IPS DF 19.7 (cell line): ENCODE measurements at places on chromosomes 16 and 17.
A peak's percentile ranks its signal among the peaks of the same experiment; 100 is the strongest.

GRCh38 chr17:12048843-12049473, 28.3 kb downstream of the MAP2K4 start:
- DNase-seq: no peak

GRCh38 chr17:41907185-41907556, 11.6 kb downstream of the ACLY start:
- DNase-seq: no peak

DNA sequence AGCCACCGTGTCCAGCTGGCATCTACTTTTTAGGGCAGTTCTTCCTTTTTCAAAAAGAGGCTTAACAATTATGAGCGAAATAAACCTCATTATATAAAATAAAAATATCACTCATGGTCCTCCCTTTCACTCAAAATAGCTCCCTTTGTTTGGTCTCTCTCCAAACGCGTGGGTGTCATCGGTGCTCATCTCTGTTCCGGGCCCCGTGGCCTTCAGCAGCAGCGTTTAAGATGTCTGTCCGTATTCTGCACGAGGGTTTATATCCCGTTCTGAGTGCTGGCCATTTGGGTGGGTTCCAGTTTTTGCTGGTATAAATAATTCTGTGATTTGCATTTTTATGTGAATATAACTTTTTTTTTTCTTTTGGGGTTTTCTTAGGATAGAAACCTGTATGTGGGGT, 33.4 kb downstream of the PRMT7 start:
- no peak for DNase-seq

DNA sequence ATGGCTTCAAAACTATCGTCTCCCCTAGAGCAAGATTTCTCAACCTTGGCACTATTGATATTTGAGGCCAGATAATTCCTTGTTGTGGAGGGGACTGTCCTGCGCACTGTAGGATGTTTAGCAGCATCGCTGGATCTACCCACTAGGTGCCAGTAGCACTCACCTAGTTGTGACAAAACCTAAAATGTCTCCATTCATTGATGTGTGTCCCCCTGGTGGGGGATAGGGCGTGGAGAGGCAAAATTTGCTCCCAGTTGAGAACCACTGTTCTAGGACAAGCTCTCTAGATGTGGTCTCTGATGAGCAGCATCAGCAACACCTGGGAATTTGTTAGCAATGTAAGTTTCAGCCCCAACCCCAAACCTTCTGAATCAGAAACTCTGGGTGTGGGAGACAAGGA, 259.0 kb downstream of the XYLT1 start:
- DNase-seq: peak; percentile 42

- no peak for DNase-seq
Measured at GRCh38 chr17:18176176-18176575, 7.5 kb upstream of the ALKBH5 start.

- no peak for DNase-seq
Measured at GRCh38 chr17:81025741-81026129, 9.2 kb upstream of the BAIAP2 start.

DNA sequence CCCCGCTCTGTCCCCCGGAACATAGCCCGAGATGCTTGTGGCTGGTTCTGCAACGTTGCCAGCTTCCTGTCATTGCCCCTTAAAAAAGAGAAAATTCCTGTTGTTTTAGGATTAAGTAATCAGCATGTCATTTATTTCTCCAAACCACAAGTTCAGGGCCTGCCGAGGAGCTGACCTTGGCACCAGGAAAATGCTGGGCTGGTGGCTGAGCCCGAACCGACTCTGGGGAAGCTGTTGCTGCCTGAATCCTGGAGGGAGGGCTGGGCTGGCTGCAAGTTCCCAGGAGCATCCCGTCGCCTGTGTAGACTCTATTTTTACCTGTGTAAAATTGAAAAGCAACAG, 130.9 kb upstream of the FOXF1 start:
- no peak for DNase-seq

- DNase-seq: peak; percentile 25
Measured at GRCh38 chr16:352547-353403, at the start of gene AXIN1. TSS of gene AXIN1 (minus strand) at chr16:352723. CDS start at chr16:347025, 5,698 bp downstream.

- no peak for DNase-seq
Measured at GRCh38 chr17:73194514-73195222, 1.8 kb downstream of the COG1 start.

DNA sequence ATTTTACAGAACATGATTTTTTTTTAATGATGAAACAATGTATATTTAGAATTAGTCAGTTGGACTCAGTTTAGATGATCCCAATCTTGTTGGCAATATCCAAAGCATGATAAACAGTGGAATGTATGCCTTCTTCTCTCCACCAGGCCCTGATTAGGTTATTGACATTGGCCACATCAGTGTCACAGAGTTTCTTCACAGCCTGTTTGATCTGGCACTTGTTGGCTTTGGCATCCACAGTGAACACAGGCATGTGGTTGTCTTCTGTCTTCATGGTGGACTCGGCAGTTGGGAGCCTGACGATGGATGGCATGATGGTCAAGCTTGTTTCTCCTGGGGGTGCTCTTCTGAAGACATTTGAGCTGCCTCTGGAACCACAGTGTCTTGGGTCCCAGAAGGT, 317.5 kb downstream of the PMP22 start:
- DNase-seq: no peak

DNA sequence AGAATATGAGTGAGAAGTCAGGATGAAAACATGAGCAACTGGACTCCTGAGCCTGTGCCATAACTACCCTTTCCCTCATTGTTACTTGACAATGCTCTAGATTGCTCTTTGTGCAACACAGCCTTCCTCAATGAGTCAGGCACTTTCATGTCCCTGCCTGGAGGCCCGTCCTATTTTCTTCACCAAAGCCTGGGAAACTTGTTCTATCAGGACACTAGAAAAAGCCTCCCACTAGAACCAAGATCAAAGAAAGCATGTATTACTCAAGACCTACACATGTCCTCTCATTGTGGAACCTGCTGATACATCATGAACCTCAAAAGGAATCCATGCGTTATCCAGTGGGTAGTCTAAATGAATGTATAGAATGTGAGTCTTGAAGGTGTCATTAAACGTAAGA, 624.5 kb downstream of the TOX3 start:
- no peak for DNase-seq

GRCh38 chr17:64617125-64617780, 44.9 kb downstream of the SMURF2 start:
- no peak for DNase-seq

DNA sequence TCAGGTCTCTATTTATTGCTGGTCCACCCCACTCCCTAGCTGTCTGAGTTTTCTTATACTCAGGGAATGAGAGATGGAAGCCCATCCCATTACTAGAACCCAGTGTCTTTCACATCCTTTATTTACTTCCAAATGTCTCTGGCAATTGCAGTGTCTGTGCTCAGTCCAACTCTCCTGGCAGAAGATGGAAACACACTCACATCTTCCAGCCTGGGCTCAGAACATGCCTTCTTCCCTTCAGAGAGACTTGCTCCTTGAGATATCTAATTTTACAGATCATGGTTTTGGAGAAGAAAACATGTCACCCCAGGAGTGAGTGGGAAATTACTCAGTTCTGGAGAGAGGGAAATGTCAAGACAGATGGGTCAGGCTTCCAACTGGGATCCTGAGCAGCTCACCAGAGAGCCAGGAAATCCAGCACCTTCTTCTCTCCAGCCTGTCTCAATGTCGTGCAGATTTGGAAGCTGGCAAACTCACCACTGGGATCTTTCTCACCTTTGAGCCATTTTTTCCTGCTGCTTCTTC, 494.4 kb downstream of the HS3ST4 start:
- no peak for DNase-seq

- no peak for DNase-seq
Measured at GRCh38 chr16:468068-468821, 42.8 kb downstream of the RAB11FIP3 start.

DNA sequence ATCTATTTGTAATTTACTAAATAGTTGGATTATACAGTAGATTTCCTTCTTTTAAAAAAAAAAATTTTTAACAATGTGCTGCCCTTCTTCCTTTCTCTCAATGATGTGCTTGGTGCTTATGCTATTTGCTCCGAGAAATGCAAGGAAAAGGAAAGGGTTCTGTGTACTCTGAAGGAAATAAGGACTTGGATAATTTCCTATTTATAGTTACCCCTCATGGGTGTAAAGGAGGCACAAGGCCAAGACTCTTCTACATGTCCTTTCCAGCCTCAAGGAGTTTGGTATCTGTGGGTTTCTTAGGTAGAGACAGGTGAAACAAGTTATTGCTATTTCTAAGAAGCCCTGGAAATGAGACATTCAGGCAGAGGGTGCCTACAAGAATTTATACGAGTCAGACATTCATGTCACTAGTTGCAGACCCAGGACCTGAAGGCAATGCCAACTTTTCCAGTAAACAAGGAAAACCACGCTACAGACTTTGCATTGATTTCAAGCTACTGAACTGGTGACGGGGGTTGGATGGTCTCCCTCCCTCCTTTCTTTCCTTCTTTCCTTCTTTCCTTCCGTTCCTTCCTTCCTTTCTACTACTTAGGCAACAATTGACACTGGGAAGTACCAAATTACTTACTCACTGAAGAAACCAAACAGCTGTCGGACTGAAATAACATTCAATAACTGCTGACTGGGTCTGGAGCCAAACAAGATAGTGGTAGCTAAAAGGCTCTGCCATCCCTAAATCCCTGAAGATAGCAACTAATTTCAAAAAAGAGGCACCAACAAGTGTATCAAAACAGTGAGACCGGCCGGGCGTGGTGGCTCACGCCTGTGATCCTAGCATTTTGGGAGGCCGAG, 33.8 kb upstream of the GHDC start:
- DNase-seq: no peak

GRCh38 chr16:78930561-78930960, 670.0 kb downstream of the MAF start:
- no peak for DNase-seq

- DNase-seq: no peak
Measured at GRCh38 chr16:1912215-1912543, 6.0 kb downstream of the HS3ST6 start.

DNA sequence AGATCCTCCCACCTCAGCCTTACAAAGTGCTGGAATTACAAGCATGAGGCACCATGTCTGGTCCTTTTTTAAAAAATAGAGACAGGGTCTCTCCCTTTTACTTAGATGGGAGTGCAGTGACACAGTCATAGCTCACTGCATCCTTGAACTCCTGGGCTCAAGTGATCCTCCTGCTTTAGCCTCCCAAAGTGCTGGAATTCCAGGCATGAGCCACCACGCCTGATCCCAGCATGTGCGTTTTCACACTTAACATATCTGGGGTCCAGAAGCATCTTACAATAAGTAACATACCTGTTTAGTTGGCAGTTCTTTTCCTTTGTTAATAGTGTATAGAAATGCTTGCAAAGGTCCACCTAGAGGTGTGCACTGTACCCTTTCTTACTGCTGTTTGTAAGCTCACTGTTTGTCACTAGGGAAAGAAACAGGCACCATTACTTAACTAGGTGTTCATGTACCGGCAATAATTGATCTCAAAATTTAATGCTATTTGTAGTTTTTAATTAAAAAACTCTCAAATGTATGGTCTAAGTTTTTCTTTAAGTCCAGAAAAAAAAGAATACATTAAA, 221.7 kb downstream of the RPTOR start:
- no peak for DNase-seq

DNA sequence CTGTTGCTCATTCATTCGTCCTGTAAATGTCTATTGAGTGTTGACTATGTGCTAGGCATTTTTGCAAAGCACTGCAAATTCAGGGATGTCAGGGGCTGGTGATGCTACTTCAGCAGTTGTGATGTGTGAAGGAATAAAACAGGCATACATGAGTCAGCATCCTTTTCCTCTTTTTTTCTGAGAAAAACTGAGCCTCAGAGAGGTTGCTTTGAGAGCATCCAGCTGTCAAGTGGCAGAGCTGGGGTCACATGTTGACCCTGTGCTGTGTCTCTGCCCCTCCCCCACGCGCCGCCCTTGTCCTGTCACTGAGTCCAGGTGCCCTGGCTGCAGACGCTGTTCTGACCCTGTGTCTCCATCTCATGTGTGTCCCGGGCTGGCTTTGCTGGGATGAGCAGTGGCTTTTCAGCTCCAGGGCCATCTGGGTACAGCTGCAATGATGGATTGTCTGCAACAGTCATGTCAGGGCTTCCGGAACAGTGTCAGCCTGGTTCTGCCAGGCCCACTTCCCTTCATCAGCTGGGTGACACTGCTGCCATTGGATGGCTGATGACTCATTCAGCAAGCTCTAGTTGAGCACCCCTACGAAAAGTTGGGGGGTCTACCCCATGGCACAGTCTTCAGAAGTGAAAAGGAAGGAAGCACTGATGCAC, 14.9 kb downstream of the SEC14L5 start:
- DNase-seq: no peak
